ENCODE measurements at places on chromosomes 11 and 22. TPM values are rescaled to one million over a fixed set of nuclear protein-coding genes. Genes with fewer than 3 reads are reported as not detected.

- DNase-seq, result no peak
Measured at GRCh38 chr11:5818245-5818886, 9.6 kb downstream of the OR52N2 start.

DNA sequence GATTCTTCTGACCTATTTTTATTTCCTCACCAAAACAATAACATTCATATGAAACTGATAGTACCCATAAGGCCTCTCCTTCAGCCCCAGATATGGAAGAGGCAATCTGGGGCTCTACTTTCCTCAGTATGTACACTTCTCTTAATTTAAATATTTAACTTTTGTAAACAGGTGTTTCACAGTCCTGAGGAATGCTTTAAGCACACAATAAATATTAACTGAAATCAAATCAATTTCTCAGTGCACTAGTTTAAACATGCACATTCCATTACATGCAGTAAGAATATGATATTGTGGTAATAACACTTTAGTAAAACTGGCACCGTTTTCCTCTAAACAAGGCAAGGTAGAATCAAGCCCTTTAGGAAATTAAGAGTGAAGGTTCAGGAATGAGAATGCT lies 28.9 kb downstream of the APIP start:
- no peak for DNase-seq

GRCh38 chr11:58617976-58618557 lies 4.4 kb upstream of the CNTF start:
- DNase-seq, result no peak

- DNase-seq, result peak; percentile 54
Measured at GRCh38 chr22:44391015-44391414, 78.3 kb upstream of the SHISAL1 start.

- peak; percentile 46 for DNase-seq
Measured at GRCh38 chr11:57479911-57480310, 19.6 kb downstream of the RTN4RL2 start.

DNA sequence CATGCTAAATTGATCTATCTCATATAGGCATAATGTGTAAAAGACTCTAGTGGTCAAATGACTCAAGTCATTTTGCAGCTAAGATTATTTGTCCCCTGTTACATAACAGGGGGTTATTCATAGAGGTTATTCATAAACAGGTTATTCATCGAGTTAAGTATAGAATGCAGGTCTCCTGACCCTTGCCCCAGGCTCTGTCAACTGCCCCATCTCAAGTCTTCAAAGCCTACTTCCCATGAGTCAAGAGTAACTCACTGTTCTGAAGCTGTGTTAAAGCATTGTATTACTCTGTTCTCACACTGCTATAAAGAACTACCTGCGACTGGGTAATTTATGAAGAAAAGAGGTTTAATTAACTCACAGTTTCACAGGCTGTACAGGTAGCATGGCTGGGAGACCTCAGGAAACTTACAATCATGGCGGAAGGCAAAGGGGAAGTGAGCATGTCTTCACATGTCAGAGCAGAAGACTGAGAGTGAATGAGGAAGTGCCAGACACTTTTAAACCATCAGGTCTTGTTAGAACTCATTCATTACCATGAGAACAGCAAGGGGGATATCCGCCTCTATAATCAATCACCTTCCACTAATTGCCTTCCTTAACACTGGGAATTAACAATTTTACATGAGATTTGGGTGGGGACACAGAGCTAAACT lies 226.2 kb upstream of the BLID start:
- DNase-seq, result no peak

DNA sequence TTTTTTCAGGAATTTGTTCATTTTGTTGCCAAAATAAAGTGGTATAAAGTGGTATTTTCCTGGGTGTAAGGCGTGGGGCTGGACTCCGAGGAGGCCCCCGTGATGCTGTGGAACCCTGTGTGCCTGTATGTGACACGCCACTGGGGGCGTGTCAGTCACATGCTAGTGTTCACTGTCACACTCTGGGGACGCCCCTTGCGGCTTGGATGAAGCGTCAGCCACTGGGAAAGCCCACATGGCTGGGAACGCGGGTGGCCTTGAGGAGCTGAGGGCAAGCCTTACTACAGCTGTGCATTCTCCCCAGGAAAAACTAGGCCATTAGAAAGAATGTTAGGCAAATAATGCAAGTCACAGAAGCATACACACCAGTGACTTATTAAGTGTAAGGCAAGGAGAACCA lies 77.0 kb upstream of the SLC25A18 start:
- DNase-seq, result peak; percentile 11

GRCh38 chr11:1761857-1762536 lies 1.7 kb downstream of the CTSD start:
- no peak for DNase-seq

PAMR1 gene
- polyA plus RNA-seq, result 0.42 TPM

BAIAP2L2 gene
- 0.13 TPM for polyA plus RNA-seq

GPR83 gene
- 0.02 TPM for polyA plus RNA-seq

DEUP1 gene
- not detected for polyA plus RNA-seq

TRPC6 gene
- polyA plus RNA-seq, result not detected

RRAS2 gene
- 55.3 TPM for polyA plus RNA-seq

OR51I1 gene
- polyA plus RNA-seq, result not detected

CCDC73 gene
- polyA plus RNA-seq, result not detected
